ENCODE measurements at places on chromosomes 3 and 15.

DNA sequence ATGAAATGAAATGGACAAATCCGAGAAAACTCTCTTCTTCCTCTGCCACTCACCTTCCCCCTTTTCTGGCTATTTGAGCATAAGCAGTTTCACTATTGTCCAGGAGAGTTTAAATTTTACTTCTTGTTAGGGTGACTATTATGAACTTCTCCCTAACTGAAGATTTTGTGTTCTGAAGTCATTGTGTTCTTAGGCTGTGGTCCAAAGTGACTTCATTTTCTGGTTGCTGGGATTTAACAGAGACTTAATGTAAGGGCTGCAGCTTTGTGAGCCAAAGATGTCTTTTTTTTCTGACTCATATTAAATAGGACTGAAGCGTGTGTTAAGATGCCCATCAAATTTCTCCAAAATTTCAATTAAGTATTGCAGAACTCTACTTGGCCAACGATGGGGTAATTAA, 46.5 kb upstream of the FSTL1 start:
- no peak for DNase-seq

- DNase-seq, result no peak
Observed at GRCh38 chr3:160695915-160696327, 19.0 kb downstream of the ARL14 start.

DNA sequence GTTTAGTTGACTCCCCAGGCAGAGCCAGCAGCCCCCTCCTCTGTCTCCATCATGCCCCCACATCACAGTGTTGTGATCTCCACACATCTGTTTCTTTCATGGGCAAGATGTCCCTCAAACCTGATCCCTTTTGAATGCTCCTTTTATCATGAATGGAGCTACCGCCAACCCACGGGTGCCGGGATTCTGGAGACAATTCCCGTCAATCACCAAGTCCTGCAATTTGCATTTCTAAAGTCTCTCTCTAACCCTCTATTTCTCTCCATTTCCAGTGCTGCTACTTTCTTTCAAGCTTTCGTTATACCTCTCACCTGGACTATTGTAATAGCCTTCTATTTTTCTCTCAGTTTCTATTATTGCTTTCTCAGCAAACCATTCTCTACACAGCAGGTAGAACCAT, 89.7 kb upstream of the CCNL1 start:
- no peak for DNase-seq

- DNase-seq, result no peak
Observed at GRCh38 chr15:69393831-69394491, 20.2 kb upstream of the KIF23 start.

- no peak for DNase-seq
Observed at GRCh38 chr3:129503471-129504291, 24.8 kb upstream of the RHO start.

- DNase-seq, result no peak
Observed at GRCh38 chr3:74119221-74119620, 494.5 kb upstream of the PDZRN3 start.

DNA sequence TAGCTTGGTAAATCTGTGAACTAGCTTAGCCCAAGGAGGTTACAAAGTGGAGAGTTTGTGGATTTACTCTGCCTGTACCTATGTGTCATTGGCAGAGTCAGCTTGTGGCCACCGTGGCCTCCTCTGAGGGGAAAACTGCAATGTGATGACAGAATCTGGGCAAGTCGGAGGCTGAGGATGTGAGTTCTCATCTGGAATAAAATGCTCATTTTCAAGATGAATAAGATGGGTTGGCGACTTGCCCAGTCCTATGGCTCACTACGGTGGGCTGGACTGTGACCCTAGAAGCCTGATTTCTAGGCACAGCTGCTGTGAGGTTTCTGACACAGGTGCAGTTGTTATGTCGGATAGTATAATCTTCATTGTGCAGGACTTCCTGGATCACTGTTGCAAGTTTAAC, 83.7 kb downstream of the ETV5 start:
- DNase-seq, result no peak
